ENCODE measurements at places on chromosomes 5 and 9.

DNA sequence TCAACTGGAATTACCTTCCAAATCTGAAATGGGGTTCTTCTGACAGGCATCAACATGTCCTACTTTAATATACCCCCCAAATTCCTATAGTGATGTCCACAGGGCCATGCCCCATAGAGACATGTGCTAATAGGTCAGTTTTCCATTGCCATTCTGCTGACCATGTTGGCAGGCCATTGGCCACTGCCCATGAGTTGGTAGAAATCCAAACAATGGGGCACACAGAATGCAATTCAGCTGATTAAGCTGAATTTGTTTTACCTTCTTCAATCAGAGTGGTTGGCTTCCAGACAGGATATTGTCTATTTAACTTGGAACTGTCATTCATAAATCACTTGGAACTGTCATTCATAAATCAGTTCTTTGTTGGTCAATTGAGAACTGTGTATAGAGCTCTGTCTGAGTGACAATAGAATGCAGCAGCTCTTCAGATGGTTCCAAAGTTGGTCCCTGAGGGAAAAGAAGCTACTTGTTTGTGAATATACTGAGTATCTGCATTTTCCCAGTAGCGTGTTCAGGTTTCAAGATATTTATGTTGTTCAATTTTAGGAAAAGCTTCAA lies 336.9 kb downstream of the DRD1 start:
- no peak for DNase-seq

DNA sequence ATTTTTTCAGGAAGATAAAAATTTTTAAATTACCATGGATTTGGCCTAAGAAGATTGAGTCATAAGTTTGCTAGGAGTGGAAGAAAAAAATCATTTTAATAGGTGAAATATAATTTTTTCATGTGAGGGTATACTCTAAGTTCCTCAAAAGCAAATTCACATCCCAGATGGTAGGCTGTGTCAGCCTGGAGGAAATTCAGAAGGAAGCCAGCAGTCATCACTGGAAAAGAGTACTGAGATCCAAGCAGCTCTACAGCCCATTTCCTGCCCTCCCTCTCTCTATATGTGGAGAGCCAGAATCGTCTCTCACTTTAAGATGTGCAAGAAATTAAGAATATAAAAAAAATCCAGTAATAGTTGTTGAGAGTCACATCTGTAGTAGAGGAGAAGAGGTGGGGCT lies 126.5 kb upstream of the CDH18 start:
- DNase-seq: no peak

- DNase-seq: no peak
Observed at GRCh38 chr5:36721664-36722235, 115.3 kb downstream of the SLC1A3 start.

DNA sequence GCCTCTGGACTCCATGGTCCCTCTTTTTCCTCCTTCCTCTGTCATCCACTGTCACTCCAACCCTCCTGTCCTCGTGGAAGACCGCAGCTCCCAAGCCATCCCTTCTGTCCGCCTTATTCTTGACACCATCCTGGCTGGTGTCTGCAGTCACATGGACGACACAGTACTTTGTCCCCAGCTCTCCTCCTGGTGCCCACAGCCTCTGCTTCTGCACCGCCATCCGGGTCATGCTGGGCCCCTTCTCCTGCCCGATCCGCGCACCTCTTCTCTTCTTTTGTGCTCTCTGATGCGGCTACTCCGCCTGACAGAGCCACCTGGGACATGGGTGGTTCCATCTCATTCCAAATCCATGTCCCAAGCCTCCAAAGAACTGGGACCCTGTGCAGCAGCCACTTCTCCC lies 22.5 kb downstream of the ROPN1L start:
- DNase-seq: no peak

DNA sequence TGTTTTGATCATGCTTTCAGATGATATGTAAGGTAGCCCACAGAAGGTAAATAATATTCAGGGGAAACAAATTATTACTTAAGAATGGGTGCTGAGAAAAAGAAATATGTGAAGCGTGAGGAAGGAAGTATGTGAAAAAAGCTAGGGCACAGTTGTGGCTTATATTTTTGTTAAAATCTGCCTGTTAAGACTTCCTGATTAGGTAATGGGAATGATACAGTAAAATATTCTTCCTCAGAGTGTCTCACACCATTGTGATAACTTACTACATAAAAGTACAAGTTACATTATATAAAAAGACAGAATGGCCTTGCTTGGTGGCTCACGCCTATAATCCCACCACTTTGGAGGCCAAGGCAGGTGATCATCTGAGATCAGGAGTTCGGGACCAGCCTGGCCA lies 18.7 kb upstream of the PARP8 start:
- DNase-seq: no peak

DNA sequence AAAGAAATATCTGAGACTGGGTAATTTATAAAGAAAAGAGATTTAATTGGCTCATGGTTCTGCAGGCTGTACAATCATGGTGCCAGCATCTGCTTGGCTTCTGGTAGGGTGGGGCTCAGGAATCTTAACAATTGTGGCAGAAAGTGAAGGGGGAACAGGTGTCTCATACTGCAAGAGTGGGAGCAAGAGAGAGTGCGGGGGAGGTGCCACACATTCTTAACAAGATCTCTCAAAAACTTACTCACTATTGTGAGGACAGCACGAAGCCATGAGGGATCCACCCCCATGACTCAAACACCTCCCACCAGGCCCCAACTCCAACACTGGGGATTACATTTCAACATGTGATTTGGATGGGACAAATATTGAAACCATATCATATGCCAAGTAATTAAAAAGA lies 70.1 kb upstream of the PANK3 start:
- DNase-seq: no peak

DNA sequence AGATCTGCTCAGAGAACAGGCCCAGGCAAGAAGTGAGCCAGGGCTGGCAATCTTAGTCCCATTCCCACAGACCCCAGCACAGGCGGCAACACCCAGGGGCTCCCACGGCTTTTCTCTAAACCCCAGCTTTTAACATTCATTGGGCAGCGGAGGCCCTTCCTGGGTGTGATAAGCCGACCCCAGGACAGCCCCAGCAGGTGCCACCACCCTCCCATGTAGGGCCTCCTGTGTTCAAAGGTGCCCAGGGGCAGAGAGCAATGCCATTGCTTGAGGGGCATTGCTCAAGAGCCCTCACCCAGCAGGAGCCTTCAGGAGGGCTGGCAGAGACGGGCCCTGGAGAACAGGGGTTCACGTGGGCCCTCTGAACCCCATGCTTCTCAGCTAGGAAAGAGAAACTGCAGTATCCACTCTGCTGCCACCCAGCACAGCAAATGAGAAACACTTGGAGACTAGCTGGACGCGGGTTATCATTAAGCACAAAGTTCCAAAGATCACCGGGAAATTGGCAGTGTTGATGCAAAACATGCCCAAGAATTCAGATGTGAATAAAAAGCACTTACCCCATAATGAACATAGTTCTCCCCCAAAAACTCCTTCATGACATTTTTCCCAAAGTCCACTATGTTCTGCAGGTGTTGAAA lies 13.9 kb downstream of the IPPK start:
- no peak for DNase-seq

GRCh38 chr9:13278368-13279246 lies 885 bp downstream of the MPDZ start:
- DNase-seq: no peak

DNA sequence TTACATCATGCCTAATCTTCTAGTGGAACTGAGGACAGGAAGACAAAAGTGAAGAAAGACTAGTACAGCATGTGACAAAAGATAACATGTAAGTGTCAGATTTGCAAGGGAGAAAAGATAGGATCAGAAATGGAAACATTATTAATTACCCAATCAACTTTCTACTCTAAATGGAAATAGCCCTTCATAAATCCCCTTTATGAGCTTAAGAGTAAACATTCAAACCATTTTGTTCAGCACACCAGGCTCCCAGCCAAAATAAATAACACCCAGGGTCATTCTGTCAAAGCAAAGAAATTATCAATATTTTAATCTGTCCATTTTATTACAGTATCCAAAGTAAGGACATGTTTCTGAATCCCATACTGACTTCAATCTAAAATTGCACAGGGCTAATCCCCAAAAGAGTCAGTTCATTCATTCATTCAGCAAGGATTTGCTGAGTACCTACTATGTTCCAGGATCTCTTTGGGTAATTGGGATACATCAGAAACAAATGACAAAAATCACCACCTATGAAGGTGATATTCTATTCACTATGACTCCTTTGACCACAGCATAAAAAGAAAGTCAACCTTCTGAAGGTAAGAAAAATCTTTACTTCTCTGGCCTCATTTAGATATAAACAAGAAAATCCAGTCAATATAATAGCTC lies 5.3 kb downstream of the PRELID2 start:
- DNase-seq: no peak

DNA sequence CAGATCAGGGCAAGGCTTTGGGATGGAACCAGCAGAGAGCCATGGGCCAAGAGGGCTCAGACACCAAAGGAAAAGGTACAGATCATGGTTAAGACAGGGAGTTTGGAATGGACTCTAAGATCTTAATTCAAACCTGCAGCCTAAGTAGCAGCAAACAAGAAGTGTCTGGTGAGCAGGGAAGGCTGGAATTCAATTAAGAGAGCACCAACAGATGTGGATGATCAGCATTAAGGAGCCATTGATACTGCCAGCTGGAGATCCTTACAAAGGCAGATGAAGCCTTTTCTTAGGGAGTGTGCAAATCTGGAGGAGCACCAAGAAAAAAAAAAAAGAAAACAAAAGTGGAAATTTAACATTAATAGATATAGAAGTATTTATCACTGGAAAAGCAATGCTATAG lies 516.8 kb downstream of the RASEF start:
- DNase-seq: no peak

- DNase-seq: no peak
Observed at GRCh38 chr5:2697446-2698200, 53.9 kb downstream of the IRX2 start.

- DNase-seq: no peak
Observed at GRCh38 chr9:121185774-121186403, 15.8 kb downstream of the RAB14 start.

DNA sequence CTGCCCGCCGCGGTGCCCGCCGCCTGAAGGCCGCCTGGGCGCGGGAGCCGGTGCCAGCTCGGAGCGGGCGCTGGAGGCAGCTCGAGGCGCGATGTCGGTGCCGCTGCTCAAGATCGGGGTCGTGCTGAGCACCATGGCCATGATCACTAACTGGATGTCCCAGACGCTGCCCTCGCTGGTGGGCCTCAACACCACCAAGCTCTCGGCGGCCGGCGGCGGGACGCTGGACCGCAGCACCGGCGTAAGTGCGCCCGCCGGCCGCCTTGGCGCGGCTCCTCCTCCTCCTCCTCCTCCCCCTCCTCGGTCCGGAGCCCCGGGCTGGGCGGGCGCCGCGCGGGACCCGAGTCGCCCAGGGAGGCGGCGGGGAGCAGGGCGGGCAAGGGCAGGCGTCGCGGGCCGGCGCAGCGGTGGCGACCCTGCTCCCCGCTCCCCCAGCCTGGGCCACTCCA lies 455 bp downstream of the OLFM1 start:
- no peak for DNase-seq

DNA sequence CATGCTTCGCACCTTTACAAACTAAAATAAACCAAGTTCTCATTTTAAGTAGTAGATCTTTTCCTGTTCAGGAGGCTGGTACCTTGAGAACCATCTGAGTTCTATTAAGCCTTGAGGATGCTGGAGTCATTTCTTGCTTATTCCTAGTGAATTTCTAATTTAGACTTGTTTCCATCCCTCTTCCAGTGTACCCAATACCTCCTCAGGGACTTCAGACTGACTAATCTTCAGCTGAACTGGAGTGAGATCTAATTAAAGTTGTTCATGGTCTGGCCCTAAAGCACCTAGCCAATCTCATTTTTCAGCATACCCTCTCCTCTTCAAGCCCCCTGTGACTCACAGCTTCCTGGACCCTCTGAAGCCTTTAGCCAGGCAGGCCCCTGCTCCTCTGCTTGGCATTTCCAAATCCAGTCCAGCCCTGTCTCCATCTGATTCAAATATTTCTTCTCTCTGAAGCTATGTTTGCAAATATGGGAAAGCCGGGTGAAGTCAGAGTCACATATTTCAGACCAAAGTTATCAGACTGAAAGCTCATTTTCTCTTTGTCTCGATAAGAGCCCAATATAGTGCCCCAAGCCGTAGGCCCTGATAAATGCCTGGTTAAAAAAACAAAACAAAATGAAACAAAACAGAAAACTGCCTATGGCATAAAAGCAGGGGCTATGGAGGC lies 19.4 kb upstream of the TNFSF15 start:
- DNase-seq: no peak

All from activated T-helper 1 cell treated with anti-CD3 and anti-CD28 coated beads, Interleukin-2, amount 50 U/mL, for 16 hours (primary cell).